ENCODE measurements at places on chromosomes 12 and 14. TPM values are rescaled to one million over a fixed set of nuclear protein-coding genes. Genes with fewer than 3 reads are reported as not detected.

The ANKRD13A gene
- 17.5 TPM for total RNA-seq

DNA sequence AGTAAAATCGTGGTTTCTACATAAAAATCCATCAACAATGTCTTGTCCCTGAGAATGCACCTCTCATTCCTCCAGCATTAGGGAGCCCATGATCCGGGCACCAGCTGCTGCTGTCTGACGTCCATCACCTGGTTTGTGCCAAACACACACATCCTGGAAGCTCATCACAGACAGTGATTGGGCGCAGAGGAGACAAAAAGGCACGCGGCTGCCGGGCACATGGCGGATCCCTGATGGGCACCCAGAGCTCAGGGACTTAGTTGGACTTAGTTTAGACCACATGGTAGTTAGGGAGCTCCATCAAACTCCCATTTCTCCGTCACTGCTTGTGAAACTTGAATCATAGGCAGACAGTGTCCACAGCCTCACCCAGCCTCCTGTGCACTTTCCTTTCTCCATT lies 1059.3 kb downstream of the TMEM121 start:
- no peaks in the 10 kb centered on the region for H3K36me3 ChIP-seq
- H3K4me1 ChIP-seq: no peaks in the 10 kb centered on the region
- H3K27me3 ChIP-seq: peaks cover 16% of the 10 kb centered on the region
- DNase-seq: no peak
- no peak overlapping the region for H3K4me3 ChIP-seq

GRCh38 chr12:27778206-27778605 lies 1.8 kb upstream of the KLHL42 start:
- H3K27me3 ChIP-seq: no peaks in the 10 kb centered on the region
- H3K27ac ChIP-seq: no peak overlapping the region
- H3K36me3 ChIP-seq: no peaks in the 10 kb centered on the region
- H3K4me1 ChIP-seq: peaks cover 29% of the 10 kb centered on the region
- no peak overlapping the region for H3K4me3 ChIP-seq
- no peak for DNase-seq

DNA sequence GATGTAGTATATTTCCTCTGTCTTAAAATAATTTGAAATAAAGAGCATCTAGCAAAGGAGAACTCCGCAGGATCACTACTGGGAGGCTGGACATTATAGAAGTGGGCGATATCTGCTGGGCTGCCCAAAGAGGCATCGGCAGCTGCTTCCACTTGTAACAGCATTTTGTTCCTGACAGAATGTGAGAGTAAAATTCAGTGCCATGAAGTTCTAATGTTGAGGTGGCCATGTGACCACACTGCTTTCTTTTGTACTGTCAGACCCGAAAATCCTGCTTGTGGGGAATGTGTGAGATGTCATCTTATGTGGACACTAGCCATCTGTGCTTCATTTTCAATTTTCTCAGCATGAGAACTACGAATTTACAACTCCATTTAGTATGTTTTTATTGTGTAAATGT lies 151.9 kb downstream of the ACSS3 start:
- H3K36me3 ChIP-seq: peaks cover 10% of the 10 kb centered on the region
- no peak overlapping the region for H3K4me3 ChIP-seq
- no peaks in the 10 kb centered on the region for H3K27me3 ChIP-seq
- H3K27ac ChIP-seq: no peak overlapping the region

GRCh38 chr12:49091056-49091835 lies 3.4 kb downstream of the DHH start:
- peaks cover 72% of the 10 kb centered on the region for H3K4me1 ChIP-seq
- H3K36me3 ChIP-seq: peaks cover 7% of the 10 kb centered on the region
- peak overlapping the region; percentile 22 for H3K4me3 ChIP-seq
- H3K27ac ChIP-seq: no peak overlapping the region

The PLXNC1 gene
- 8.5 TPM for total RNA-seq

The EIF2S3B gene
- total RNA-seq: 1.8 TPM

DNA sequence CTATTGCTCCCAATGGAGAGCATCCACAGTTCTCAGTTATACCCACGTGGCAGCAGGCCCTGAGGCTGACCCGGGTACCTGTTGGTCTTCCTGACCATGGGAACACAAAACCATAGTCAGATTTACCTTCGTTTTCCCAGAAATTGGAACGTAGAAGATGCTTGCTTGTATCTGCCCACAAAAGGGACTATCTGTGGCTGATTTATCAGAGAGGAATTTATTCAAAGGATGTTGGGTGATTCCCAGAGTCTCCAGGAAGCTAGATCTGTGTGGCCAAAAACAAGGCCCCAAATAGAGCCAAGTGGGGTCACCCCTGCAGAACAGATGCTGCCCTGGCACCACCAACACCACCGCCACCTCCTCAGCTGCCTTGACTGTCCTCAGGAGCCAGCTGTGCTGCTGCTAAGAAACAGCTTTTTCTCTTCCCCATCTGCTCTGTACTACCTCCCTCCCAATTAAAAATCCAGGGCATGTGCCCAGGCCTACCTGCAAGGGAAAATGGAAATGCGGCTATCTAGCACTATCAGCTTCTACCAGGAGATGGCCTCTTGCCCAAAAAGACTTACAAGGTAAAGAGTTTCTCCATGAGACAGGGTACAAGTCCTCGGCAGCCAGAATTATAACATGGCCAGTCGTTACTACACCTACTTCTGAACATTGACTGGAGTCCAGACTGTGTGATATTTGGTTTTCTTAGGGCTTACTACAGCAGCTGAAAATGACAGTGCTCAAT lies 128.6 kb upstream of the PLEKHG7 start:
- DNase-seq: no peak
- H3K4me3 ChIP-seq: no peak overlapping the region
- no peaks in the 10 kb centered on the region for H3K36me3 ChIP-seq
- no peak overlapping the region for H3K27ac ChIP-seq

The RERG gene
- 3.5 TPM for total RNA-seq

GRCh38 chr14:72401101-72401625 lies 468.9 kb downstream of the RGS6 start:
- no peaks in the 10 kb centered on the region for H3K36me3 ChIP-seq
- no peak overlapping the region for H3K4me3 ChIP-seq
- H3K4me1 ChIP-seq: no peaks in the 10 kb centered on the region
- DNase-seq: no peak
- H3K27ac ChIP-seq: no peak overlapping the region
- no peaks in the 10 kb centered on the region for H3K27me3 ChIP-seq

DNA sequence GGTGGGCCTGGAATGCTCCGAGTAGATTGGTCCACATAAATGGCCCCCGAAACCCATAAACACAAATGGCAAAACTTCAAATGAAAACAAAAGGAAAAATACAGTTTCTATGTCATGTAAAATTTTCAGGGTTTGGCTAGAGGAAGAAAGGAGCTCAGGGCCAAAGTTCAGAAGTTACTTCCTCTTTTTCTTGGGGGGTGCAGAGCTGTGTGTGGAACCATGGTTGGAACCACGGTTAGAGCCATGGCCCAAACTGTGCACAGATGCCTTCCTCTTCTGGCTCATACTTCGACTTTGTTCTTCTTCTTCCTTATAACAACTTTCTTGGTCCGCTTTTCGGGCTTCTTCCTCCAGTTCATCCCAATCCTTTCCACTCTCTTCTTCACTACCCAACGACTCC lies 51.7 kb downstream of the MGST1 start:
- H3K4me1 ChIP-seq: no peaks in the 10 kb centered on the region
- no peak overlapping the region for H3K27ac ChIP-seq
- no peaks in the 10 kb centered on the region for H3K36me3 ChIP-seq
- H3K27me3 ChIP-seq: no peaks in the 10 kb centered on the region
- DNase-seq: no peak

The PACS2 gene
- 62.8 TPM for total RNA-seq

The STON2 gene
- 6.0 TPM for total RNA-seq

The HOXC6 gene
- 0.19 TPM for total RNA-seq

The HOXC4 gene
- total RNA-seq: not detected

The GUCY2C gene
- not detected for total RNA-seq
